ENCODE measurements at places on chromosomes 4 and X.

- DNase-seq = no peak
Observed at GRCh38 chr4:3220476-3221183, 28.3 kb upstream of the MSANTD1 start.

GRCh38 chrX:145729635-145730034 lies 88.0 kb upstream of the SLITRK2 start:
- DNase-seq = no peak

GRCh38 chrX:3442691-3443090 lies 96.2 kb upstream of the MXRA5 start:
- no peak for DNase-seq

DNA sequence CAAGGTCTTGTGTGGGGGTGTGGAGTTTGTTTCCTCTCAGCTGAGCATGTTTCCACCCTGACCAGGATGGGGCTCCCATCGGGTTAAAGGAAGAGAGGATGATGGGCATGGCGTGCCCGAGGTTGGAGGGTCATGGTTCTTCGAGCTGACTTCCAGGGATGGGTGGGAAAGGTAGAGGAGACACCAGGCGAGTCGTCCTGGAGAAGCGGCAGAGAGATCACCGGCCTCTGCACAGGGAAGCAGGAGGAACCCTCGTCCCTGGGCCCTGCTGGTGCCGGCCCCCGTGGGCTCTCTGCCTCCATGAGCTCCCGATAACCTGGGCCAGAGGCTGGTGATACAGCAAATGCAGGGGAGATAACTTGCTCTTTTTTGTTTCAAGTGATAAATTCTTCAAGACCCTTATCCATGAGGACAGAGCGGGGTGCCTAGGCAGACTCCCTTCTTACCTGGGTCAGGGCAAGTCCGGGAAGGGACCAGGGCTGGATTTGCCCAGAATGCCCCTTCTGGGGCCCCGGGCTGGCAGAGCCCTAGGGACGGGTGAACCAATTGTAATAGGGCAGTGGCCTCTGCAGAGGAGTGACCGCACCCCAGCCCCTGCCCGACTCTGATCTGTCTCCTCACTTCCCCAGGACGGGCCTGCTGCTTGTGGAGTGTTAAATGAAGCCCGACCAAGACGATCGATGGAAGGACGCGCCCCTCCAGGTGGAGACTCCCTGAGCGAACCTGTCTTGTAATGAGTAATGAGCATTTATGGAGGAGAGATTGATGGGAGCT lies 63.0 kb downstream of the CPZ start:
- no peak for DNase-seq

- DNase-seq = no peak
Observed at GRCh38 chr4:48604041-48604440, 114.0 kb downstream of the ZAR1 start.
